Nephron progenitor cell (in vitro differentiated cells): ENCODE measurements at places on chromosomes 4 and X.

GRCh38 chrX:149013081-149013480 is 492.0 kb downstream of the IDS start:
- H3K36me3 ChIP-seq: no peaks in the 10 kb centered on the region
- peaks cover 5% of the 10 kb centered on the region for H3K27me3 ChIP-seq
- H3K4me1 ChIP-seq: no peaks in the 10 kb centered on the region
- no peak overlapping the region for H3K4me3 ChIP-seq
- H3K27ac ChIP-seq: no peak overlapping the region

DNA sequence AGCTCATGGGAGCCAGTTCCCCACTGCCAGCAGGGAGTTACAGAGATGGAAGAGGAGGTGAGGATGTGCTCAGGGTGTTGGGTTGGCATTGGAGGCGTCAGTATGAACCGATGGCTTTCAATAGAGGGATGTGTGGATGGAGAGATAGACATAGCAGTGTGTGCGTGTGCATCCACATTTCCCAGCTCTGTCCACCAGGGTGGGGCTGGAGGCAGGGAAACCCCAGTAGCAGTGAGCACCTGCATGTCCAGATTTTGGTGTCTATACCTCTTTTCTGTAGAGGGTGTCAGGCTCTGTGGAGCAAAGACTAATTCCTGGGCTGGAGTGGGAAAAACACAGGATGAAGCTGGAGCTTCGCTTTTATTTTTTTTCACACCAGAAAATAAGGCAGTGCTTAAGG is 37.2 kb upstream of the HGFAC start:
- H3K4me3 ChIP-seq: no peak overlapping the region
- H3K36me3 ChIP-seq: peaks cover 52% of the 10 kb centered on the region
- H3K4me1 ChIP-seq: peaks cover 38% of the 10 kb centered on the region
- DNase-seq: no peak

GRCh38 chr4:41257257-41257901 is 651 bp downstream of the UCHL1 start:
- peaks cover 28% of the 10 kb centered on the region for H3K4me1 ChIP-seq
- peaks cover 20% of the 10 kb centered on the region for H3K36me3 ChIP-seq
- H3K27ac ChIP-seq: no peak overlapping the region

- no peaks in the 10 kb centered on the region for H3K4me1 ChIP-seq
- no peak for DNase-seq
- no peak overlapping the region for H3K4me3 ChIP-seq
Measured at GRCh38 chr4:61493470-61493869, 293.3 kb downstream of the ADGRL3 start.

- no peak for DNase-seq
- no peak overlapping the region for H3K27ac ChIP-seq
- no peaks in the 10 kb centered on the region for H3K4me1 ChIP-seq
- H3K36me3 ChIP-seq: peaks cover 64% of the 10 kb centered on the region
Measured at GRCh38 chr4:75658876-75659275, 14.3 kb downstream of the G3BP2 start.

DNA sequence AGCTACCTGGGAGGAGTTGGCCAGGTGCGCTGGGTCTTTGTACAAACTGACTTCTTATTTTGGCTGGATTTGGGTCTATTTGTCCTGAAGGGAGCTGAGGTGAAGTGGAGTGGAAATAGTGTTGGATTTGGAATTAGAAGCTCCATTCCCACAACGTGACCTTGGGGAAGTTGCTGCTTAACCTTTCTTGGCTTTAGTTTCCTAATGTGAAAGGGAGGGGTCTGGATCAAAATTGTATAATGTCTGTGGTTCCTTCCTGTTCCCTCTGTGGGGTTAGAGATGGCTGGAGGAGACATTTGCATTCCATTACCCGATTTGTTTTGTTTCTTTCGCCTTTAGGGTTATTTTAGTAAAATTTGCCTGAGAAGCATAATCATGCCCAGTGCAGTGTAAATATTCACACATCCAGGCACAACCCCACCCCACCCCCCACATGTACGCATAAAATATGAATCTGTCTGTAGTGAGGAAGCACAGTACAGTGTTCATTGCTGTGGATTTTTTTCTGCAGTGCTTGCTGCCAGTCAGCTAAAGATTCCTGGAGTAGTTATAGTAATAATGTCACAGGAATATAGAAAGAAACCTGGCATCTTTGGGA is 21.5 kb downstream of the JADE1 start:
- DNase-seq: no peak
- peaks cover 47% of the 10 kb centered on the region for H3K4me1 ChIP-seq
- peaks cover 40% of the 10 kb centered on the region for H3K36me3 ChIP-seq
- H3K27me3 ChIP-seq: no peaks in the 10 kb centered on the region

- H3K4me1 ChIP-seq: peaks cover 32% of the 10 kb centered on the region
- peak overlapping the region; percentile 99 for H3K4me3 ChIP-seq
- DNase-seq: no peak
- H3K27me3 ChIP-seq: peaks cover 12% of the 10 kb centered on the region
Measured at GRCh38 chr4:44725726-44726037, 674 bp downstream of the GNPDA2 start.

GRCh38 chrX:134658760-134659023 is 421 bp upstream of the PLAC1 start:
- DNase-seq: no peak
- no peak overlapping the region for H3K4me3 ChIP-seq
- H3K27ac ChIP-seq: no peak overlapping the region
- peaks cover 2% of the 10 kb centered on the region for H3K27me3 ChIP-seq
- no peaks in the 10 kb centered on the region for H3K36me3 ChIP-seq
- H3K4me1 ChIP-seq: peaks cover 34% of the 10 kb centered on the region

- H3K4me1 ChIP-seq: no peaks in the 10 kb centered on the region
- H3K27ac ChIP-seq: no peak overlapping the region
- H3K4me3 ChIP-seq: no peak overlapping the region
- peaks cover 5% of the 10 kb centered on the region for H3K27me3 ChIP-seq
Measured at GRCh38 chrX:147764868-147765267, 146.9 kb upstream of the FMR1 start.

DNA sequence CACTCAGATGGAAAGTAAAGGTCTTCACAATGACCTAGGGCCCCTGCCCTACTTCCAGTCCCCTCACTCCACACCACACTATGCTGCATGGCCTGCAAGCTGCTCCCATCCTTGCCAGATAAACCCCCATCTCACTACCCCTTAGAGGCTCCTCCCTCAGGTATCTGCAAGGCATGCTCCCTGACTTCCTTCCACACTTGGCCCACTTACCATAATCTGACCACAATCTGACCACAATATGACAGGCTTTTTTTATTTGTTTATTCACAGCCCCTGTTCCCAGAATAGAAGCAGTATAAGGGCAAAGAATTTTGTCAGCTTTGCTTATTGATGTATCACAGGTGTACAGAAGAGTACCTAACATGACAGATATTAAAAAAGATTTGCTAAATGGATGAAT is 124.7 kb downstream of the CAMK2D start:
- peak overlapping the region; percentile 44 for H3K27ac ChIP-seq
- H3K36me3 ChIP-seq: no peaks in the 10 kb centered on the region
- no peaks in the 10 kb centered on the region for H3K4me1 ChIP-seq
- H3K4me3 ChIP-seq: no peak overlapping the region

DNA sequence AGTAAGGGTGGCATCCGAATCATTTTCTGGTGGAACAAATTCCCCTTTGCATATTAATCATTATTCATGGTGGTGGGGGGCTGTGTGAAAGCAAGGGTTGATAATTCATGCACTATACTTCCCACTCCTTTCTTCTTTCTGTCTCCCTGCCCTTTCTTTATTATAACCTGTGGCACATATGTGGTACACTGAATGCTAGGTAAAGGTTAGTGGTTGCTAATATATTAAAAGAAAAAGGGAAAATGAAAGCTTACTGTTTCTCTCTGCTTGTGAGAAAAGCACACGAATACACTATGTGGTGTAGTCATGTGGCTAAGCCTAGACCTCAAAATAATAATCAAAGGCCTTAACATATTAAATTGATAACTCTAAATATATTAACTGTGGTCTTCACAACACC is 178.4 kb upstream of the RPS6KA3 start:
- peaks cover 8% of the 10 kb centered on the region for H3K27me3 ChIP-seq
- DNase-seq: no peak
- no peak overlapping the region for H3K27ac ChIP-seq
- H3K4me1 ChIP-seq: peaks cover 23% of the 10 kb centered on the region
- H3K36me3 ChIP-seq: no peaks in the 10 kb centered on the region

DNA sequence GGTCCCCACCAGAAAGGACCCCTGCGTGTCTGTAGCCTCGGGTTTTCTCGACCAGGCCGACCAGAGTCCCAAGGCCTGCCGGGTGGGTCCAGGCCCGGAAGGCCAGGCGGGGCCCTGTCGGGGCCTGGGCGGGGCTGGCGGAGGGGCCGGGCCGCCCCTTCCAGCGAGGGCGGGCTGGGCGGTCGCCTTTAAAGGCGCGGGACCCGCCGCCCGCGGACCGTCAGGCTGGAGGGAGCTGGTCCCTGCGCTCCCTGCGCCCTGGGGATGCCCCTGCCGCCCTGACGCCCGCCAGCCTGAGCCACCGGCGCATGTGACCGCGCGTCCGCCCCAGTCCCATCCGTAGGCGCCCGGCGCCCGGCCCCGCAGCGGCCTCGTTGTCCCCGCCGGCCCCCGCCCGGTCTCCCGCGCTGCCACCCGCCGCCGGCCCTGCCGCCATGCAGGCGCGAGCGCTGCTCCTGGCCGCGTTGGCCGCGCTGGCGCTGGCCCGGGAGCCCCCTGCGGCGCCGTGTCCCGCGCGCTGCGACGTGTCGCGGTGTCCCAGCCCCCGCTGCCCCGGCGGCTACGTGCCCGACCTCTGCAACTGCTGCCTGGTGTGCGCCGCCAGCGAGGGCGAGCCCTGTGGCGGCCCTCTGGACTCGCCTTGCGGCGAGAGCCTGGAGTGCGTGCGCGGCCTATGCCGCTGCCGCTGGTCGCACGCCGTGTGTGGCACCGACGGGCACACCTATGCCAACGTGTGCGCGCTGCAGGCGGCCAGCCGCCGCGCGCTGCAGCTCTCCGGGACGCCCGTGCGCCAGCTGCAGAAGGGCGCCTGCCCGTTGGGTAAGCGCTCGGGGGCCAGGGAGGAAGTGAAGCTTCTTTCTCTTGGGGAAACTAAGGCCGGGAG is at the start of gene HTRA3:
Gene HTRA3, plus strand, starts transcription at position 220 of the 883 bp plus-strand sequence. Its CDS starts 215 bp downstream, at position 435.
- H3K36me3 ChIP-seq: no peaks in the 10 kb centered on the region
- DNase-seq: peak; percentile 69
- H3K27me3 ChIP-seq: peaks cover 25% of the 10 kb centered on the region
- H3K4me1 ChIP-seq: peaks cover 50% of the 10 kb centered on the region

- no peak overlapping the region for H3K4me3 ChIP-seq
- H3K27ac ChIP-seq: no peak overlapping the region
- H3K4me1 ChIP-seq: no peaks in the 10 kb centered on the region
- H3K36me3 ChIP-seq: no peaks in the 10 kb centered on the region
- H3K27me3 ChIP-seq: no peaks in the 10 kb centered on the region
- DNase-seq: no peak
Measured at GRCh38 chr4:180190382-180190781, 2052.8 kb upstream of the TENM3 start.

DNA sequence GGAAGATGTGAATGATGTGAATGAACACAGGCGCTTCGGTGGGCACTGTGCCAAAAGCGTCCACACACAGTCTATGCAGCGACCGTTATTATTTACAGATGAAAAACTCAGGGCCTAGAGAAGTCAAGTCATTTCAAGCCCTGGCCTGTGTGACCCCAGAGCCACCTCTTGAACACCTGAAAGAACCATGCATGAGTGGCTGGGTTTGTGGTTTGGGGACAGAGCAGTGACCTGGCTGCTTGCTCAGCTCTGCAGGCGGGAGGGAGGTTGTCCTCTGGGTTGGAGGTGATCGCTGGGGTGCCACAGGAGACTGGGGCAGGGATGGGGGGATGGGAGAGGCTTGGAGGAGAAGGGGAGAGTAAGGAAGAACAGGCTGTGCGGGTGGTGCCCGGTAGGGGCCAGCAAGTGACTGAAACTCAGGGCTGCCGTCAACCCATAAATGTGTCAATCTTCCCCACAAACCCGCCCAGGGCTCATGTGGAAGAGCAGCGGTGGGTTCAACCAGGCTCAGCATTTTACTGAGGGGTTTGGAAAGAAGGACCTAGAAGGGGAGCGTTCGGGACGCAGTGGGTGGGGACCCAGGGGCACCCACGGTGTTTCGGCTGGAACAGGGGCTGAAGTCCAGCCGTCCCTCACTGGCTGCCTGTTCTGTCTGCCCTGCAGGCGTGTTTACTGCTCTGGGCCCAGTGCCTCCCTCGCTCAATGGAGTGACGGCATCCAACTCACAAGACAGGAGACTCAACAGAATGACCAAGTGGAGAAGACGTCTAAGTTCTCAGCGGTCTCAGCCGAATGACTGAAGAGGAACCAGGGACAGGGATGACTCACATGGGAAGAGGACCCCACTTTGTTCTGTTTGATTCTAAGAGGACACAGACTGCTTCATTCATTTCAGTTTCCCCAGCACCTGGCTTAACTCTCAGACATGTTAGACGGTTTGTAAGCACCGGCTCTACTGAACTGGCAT is 167.8 kb downstream of the AFAP1 start:
- DNase-seq: peak; percentile 46
- peak overlapping the region; percentile 18 for H3K4me3 ChIP-seq
- peak overlapping the region; percentile 55 for H3K27ac ChIP-seq
- H3K27me3 ChIP-seq: no peaks in the 10 kb centered on the region

GRCh38 chr4:104919406-104919805 is 227.3 kb upstream of the TET2 start:
- H3K4me3 ChIP-seq: no peak overlapping the region
- no peak for DNase-seq
- H3K27ac ChIP-seq: no peak overlapping the region
- H3K4me1 ChIP-seq: no peaks in the 10 kb centered on the region
- H3K27me3 ChIP-seq: peaks cover 56% of the 10 kb centered on the region
- no peaks in the 10 kb centered on the region for H3K36me3 ChIP-seq

- no peaks in the 10 kb centered on the region for H3K27me3 ChIP-seq
- DNase-seq: no peak
- H3K36me3 ChIP-seq: peaks cover 41% of the 10 kb centered on the region
- H3K27ac ChIP-seq: peak overlapping the region; percentile 92
- peaks cover 7% of the 10 kb centered on the region for H3K4me1 ChIP-seq
- H3K4me3 ChIP-seq: no peak overlapping the region
Measured at GRCh38 chrX:46461660-46462191, 83.5 kb downstream of the ZNF674 start.

DNA sequence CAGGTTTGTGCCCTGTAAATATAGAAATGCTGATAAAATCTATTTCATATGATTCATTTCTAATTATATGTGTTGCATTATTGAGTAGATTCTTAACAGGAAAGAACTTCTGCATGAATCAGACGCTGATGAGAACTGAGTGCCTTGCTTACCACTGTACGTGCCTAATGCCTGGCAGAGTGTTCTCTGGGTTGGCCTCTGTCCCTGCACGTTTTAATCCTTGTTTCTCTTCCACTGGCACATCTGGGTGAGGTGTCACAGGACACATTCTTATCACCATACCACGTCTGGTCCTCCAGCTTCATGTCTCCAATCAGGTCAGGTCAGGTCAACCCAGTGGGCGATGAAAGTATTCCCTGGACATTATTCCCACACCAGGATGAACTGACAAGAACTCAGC is 53.6 kb downstream of the KLF3 start:
- H3K36me3 ChIP-seq: no peaks in the 10 kb centered on the region
- no peak overlapping the region for H3K4me3 ChIP-seq
- no peak overlapping the region for H3K27ac ChIP-seq
- no peaks in the 10 kb centered on the region for H3K27me3 ChIP-seq
- DNase-seq: no peak
